Activated T-helper 1 cell treated with anti-CD3 and anti-CD28 coated beads, Interleukin-2, amount 50 U/mL, for 16 hours (primary cell): ENCODE measurements at places on chromosomes 11 and 22.

- no peak for DNase-seq
Observed at GRCh38 chr11:81104051-81104450, 1629.6 kb downstream of the FAM181B start.

DNA sequence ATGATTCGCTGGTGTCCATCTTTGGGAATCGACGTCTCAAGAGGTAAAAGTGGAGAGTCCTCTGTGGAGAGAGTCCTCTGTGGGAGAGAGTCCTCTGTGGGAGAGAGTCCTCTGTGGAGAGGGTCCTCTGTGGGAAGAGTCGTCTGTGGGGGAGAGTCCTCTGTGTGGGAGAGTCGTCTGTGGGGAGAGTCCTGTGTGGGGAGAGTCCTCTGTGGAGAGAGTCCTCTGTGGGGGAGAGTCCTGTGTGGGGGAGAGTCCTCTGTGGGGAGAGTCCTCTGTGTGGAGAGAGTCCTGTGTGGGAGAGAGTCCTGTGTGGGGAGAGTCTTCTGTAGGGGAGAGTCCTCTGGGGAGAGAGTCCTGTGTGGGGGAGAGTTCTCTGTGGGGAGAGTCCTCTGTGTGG is 3.1 kb downstream of the PRDX5 start:
- DNase-seq = no peak

GRCh38 chr11:44559207-44559939 is 6.1 kb upstream of the CD82 start:
- DNase-seq = no peak

DNA sequence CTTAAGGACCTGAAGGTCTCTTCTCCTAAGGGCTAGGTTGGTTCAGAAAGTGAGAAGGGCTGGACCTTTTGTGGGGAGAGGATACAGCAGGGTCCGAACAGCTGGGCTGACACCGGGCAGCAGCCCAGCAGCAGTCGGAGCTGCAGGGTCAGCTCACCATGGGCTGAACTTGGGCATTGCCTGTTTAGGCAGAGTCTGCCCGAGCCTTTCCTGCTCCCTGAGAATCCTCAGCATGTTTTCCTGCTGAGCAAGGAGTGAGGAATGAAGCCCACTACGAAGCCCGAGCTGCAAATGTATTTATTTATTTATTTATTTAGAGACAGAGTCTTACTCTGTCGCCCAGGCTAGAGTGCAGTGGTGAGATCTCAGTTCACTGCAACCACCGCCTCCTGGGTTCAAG is 83.9 kb downstream of the PTPRJ start:
- DNase-seq = no peak

GRCh38 chr11:96267496-96268032 is 75.4 kb downstream of the MAML2 start:
- DNase-seq = no peak

GRCh38 chr22:47944941-47945340 is 1182.5 kb downstream of the TBC1D22A start:
- DNase-seq = no peak

DNA sequence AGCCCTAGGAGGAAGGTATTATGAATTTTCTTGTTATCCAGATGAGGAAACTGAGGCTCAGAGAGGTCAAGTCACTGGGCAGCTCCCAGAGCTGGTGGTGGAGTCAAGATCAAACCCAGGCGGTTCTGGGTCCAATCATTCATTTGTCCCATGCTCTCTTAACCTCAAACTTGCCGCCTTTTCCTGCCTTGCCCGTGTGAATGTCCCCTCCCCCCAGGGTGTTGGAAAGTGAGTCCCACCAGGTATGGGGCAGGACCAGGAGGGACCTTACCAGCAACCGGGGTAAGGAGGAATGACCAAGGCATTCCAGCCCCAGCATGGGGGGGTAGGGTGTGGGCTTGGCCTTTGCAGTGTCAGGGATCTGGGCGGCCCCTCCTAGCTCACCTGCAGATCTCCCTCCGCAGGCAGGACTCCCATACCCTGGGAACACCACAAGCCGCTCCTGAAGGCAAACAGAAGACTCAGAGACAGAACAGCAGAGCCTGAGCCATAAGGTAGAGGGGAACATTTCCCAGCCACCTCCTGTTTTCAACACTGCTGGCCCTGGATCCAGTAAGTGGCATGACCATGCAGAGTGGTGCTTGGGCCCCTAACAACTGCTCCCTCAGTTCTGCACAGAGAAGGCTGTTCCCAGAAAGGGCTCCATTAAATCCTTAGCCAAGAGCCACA is 41.2 kb upstream of the SYT7 start:
- no peak for DNase-seq

DNA sequence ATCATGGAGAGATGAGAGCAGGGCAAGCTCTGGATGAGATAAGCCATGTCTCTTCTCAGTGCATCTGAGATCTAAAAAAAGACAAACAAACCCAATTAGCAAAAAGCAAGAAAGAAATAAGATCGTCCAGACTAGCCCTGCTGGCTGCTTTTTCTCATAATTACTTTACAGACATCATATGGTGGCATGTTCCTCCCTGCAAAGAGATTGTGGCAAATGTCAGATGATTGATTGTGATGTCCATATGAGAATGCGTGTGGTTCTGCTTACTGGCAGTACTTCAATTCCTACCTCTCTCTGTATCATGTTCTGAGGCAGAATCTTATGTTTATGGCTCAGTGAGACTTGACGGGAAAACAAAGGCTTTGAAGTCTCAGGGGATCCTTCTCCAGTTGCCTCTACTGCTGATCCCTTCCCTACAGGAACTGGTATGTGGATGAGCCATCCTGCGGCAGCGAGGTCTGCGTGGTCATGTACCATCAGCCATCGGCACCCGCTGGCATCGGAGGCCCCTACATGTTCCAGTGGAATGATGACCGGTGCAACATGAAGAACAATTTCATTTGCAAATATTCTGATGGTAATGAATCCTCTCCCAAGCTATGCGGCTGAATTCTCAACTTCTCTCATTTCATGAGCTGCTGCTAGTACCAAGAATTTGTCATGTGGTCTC is 8.8 kb downstream of the LAYN start:
- no peak for DNase-seq

DNA sequence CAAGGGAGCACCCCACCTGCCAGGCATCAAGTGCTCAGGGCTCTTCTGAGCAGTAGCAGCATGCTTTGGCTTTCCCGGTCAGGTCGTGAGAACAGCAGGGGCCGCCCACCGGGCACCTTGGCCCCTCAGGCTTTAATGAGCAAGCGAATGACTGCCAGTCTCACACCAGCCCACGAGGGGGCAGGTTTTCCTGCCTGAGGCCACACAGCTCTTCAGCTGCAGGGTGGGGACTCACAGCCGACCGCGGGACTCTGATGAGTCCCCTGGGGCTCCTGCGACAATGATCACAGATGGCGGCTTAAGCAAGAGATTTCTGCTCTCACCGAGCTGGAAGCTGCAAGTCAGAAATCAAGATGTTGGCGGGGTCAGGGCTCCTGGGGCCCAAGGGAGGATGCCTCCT is 14.3 kb upstream of the FGF19 start:
- DNase-seq = no peak

GRCh38 chr22:36562261-36562835 is 33.4 kb upstream of the EIF3D start:
- no peak for DNase-seq

GRCh38 chr22:46994983-46995382 is 232.5 kb downstream of the TBC1D22A start:
- DNase-seq = no peak

DNA sequence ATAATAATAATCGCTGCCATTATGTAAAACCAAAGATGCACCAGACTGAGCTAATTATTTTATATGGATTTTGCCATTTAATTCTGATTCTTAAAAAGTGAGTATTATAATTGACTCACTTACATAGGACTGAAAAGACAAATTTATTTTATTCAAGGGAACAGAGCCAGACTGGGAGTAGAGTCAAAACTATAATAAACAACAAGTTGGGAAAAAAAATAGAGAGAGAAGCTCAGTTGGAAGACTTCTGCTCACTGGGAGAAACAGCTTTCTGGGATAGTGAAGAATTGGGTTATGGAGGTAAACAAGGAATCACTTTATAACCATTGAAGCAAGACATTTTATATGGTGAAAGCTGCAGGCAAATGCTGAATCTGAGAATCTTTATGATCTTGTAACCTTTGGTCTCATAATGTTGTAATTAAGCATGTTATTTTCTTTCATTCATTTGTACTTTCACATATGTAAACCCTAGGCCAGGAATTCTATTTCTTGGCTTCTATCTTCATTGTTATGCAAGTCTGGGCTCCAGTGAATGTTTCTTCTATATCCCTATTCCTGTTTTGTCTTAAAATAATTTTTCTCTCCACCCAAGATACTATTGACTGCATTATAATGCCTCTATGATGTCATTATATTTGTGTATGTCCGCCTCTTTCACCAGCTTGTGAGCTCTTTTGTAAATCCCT is 725.3 kb upstream of the CCDC179 start:
- DNase-seq = no peak

- no peak for DNase-seq
Observed at GRCh38 chr11:56396047-56396446, 16.4 kb upstream of the OR5AL1 start.

GRCh38 chr11:67268081-67268961 is 2.0 kb downstream of the GRK2 start:
- no peak for DNase-seq

GRCh38 chr11:15944460-15944859 is 411.9 kb downstream of the SOX6 start:
- no peak for DNase-seq

DNA sequence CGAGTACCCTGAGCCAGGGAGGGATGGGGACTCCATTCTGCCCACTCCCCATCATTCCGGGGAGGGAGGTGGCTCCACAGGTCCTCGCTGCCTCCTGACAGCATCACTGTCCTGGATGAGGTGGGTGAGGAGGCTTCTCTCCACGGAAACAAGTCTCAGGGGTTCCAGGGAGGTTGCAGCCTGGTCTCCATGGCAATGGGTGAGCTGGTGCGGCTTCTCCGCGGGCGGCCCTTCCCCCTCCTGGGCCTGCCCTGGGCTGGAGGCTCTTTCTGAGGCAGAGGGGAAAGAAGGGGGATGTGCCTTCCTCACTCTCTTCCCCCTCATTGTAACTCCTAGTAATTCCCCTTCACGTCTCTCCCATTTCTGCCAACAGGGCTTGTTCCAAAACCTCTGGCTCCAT is 37.1 kb upstream of the PARVG start:
- no peak for DNase-seq

GRCh38 chr11:131099746-131100145 is 183.5 kb upstream of the SNX19 start:
- DNase-seq = no peak

DNA sequence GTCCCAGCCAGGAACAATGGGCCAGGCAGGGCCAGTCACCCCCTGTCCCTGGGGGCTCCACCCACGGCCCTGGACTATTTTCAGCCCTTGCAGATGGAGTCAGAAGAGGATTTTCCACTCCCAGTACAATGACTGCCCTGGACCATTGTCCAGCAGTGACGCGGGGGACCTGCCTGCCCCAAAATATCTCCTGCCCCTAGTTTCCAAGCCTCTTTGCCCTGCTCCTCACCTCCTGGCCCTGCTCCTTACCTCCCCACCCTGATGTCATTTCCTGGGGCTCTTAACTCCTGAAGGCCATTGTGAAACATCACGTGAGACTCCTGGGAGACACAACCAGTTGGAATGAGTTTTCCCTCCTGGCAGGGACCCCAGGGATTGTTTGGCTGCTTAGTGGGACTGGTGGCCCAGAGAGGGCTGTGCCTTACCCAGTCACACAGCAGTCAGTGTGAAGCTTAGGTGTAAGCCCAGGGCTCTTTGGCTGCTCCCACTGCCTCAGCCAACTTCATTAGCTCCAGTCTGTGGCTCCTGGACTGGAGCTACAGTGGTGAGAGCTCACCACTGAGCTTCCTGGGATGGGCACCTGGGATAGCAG is 22.2 kb downstream of the P2RY2 start:
- no peak for DNase-seq

DNA sequence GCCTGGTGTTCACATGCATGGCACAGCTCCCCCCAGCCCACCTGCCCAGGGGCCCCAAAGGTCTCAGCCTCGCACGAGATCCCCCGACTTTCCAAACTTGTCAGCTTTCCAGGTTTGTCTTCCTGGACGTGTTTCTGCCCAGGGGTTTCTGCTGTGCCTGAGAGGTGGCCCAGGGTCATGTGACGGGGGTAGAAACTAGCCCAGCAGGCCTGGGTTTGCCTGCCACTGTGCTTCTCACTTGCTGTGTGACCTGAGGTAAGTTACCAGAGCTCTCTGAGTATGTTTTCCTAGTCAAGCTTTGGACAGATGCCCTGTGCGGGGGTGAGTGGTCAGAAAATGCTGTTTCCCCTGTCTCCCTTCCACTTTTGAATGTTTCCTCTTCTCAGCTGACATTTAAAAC is 38.3 kb upstream of the SHISAL1 start:
- no peak for DNase-seq

GRCh38 chr11:35330156-35330889 is 89.0 kb downstream of the SLC1A2 start:
- no peak for DNase-seq

DNA sequence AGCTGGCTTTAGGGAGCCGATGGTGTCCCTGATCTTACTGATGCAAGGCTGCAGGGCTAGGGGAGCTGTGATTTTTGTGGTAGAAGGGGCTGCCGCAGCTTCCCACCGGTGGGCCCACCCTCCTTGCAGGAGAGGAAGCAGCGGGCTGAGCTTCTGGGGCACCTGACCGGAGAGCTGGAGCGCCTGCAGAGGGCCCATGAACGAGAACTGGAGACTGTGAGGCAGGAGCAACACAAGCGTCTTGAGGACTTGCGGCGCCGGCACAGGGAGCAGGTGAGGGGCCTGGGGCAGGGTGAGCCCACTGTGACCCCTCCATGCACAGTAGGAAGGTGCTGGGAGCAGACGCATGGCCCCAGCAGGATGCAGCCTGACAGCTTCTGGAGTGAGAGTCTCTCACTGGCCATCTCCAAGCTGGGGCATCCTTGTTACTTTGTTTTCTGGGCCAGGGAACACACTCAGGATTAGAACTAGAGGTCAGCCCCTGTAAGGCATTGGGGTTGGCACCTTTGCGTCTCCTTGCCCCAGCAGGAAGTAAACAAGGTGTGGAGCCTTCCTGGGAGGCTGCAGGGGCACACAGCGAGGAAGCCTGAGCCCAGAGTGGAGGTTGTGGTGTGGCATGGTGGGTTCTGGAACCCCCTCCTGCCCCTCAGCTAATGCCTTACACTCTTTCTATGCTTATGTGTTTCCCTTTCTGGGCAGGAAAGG is 66.7 kb downstream of the CEP164 start:
- DNase-seq = no peak

DNA sequence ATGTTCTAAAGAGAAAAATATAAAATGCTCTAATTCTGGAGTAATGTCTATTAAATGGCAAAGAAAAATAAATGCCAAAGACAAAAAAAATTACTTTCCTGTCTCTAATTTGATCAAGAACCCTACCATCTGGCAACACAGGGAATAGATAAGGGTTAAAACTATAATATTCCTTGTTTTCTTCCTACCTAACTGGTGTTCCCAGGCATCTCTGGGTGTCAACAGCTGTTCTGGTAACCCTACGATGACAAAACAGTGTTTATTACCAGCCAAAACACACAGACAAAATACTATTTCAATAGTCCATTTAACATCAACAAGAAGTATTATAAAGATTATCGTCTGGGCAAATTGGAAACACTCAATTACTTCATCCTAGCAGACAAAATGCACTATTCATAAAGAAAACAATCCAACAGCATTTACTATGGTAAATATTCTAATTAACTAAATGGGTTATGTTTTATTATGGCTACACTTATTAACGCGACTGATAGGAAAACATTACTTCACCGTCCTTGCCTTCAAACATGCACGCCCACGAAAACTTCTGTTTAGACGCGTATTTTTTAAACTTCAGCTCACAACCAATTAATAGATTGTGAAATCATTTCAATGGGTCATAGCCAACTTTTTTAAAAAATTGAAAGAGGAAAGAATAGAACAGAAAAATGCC is 50.6 kb downstream of the LGR4 start:
- no peak for DNase-seq
